ENCODE measurements at places on chromosomes 11 and 22.

- DNase-seq, result no peak
Observed at GRCh38 chr11:97332271-97332670, 942.5 kb downstream of the JRKL start.

DNA sequence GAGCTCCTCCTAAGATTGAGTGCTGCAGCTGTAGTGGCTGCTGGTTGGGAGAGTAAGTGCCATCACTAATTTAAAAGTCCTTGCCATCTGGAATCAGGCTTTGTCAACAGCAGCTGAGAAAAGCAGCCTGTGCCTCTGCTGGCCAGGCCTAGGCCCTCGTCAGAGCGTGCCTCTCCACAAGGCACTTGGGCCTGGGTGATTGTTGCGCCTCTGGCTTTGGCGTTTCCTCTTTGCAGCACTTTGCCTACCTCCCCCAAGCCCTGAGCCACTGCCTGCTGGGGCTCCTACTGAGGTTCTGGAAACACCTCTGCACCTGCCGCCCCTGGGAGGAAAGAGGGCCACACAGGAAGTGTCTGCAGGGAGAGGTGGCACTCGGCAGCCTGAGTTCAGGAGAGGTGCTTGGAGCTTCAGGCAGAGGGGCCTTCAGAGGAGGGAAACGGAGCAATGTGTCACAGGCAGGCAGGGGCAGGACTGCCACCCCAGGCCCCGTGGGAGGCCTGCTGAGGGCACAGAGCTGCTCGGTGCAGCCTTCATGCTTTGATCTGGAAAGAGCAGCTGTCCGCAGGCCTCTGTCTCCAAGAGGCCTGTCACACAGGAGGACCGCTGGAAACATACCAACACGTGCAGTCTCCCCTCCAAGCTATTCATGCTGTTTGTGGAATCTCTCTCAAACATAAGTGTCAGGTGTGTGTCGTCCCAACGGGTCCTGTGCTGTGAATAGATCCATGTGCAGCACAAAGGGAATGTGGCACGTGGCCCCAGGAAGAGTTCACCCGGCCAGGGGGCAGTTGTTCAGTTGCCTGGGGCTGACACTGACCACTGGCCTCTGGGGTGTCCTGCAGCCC, 61.5 kb upstream of the EMID1 start:
- no peak for DNase-seq

DNA sequence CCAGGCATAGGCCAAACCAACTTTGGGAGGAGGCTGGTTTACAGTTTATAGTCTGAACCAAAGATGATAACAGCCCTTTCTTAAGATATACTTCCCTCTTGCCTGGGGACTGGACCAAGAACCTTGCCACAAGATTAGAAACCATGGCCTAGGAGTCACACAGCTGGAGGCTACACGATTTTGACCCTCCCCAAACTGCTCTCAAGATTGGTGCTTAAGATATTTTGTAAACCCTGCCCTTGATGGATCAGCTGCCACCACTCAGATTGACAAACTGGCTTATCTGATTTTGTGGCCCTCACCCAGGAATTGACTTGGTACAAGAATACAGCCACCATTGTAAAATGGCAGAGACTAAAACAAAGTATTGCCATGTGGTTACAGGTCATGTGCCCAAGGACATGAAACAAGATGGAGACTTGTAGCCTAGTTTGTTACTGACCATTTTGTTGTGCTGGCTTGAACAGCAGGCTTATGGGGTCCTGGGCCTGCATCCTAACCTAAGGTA, 17.4 kb upstream of the EI24 start:
- peak; percentile 53 for DNase-seq

DNA sequence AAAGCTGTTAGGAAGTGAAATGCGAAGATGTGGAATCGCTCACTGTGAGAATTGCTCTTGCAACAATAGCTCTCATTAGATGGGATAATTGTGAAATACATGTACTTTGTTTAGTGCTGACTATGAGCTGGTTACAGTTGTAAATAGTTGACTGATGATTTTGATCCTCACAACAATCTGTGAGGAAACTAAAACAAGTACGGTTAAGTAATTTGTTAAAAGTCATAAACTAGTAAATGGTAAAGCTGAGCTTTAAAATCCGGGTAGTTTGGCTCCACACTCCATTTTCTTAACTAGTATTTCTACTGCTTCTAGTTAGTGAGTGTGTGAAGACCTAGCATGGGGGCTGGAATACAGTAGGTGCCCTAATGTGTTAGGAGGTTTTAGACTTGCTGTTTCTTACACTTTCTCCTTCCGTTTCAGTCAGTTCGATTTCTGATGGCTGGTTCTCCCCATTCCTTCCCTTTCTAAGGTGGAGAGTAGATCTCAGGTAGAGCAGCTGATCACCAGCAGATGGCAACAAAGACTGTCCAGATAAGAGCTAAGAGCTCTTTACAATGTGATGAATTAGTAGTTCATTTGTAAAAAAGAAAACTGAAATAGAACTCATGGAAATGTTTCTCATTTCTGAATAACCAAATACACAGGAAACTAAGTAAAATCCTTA, 16.3 kb upstream of the CYP2R1 start:
- DNase-seq, result peak; percentile 70

GRCh38 chr22:19843107-19843856, 11.4 kb downstream of the GNB1L start:
- no peak for DNase-seq

GRCh38 chr11:13324141-13324540, 46.6 kb downstream of the BMAL1 start:
- DNase-seq, result no peak

DNA sequence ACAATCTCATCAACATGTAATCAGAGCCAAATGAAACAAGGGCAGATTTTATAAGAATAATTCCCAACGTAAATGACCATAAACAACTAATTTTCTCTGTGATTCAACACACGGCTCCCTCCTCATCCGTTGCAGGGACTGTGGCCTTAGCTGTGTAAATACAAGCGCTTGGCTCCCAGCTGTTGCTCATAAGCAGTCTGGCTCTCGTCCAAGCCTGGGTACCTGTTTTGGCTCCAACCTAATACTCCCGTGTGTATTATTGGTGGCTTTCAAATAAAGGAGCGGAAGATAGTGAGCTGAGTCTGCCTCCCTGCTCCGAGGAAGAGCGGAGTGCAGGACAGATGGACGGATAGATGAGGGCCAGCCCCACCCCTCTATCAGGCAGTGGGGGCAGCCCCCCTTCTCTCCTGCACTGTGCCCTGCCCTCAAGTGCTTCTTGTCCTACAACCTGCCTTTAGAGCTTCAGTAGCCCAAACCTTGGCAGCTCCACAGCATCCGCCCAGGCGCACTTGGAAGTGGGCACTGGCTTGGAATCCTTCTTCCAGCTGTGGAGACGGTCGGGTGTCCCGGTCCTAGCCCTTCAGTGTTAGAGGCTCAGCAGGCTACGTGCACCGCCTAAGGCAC, 670.9 kb downstream of the BRD1 start:
- DNase-seq, result no peak

DNA sequence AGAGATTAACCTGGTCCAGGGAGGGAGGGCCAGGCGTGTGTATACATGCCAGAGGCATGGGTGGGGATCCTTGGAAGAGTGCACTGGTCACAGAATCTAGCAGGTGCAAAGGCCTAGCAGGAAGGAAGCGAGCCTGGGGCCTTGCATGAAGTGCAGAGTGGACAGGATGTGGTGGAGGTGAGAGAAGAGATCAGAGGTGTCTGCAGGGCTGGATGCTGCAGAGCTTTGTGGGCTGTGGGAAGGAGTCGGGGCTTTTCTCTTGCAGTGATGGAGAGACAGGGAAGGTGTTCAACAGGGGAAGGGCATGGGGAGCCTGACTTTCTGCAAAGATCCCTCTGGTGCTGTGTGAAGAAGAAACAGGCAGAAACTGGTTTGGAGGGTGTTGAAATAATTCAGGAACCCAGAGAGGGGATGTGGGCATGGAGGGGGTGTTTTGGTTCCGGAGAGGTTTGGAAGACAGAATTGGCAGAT, 2.5 kb upstream of the TPST2 start:
- no peak for DNase-seq

- no peak for DNase-seq
Observed at GRCh38 chr22:40976866-40977700, 25.9 kb downstream of the RBX1 start.

GRCh38 chr11:1220941-1221721, 1.7 kb upstream of the MUC5B start:
- DNase-seq, result no peak

GRCh38 chr22:40055143-40055883, 60.6 kb downstream of the FAM83F start:
- DNase-seq, result peak; percentile 43

GRCh38 chr11:64844330-64845128, at the start of gene CDC42BPG:
CDC42BPG (minus strand) TSS chr11:64844653; CDS start chr11:64844569, 84 bp downstream.
- peak; percentile 83 for DNase-seq

DNA sequence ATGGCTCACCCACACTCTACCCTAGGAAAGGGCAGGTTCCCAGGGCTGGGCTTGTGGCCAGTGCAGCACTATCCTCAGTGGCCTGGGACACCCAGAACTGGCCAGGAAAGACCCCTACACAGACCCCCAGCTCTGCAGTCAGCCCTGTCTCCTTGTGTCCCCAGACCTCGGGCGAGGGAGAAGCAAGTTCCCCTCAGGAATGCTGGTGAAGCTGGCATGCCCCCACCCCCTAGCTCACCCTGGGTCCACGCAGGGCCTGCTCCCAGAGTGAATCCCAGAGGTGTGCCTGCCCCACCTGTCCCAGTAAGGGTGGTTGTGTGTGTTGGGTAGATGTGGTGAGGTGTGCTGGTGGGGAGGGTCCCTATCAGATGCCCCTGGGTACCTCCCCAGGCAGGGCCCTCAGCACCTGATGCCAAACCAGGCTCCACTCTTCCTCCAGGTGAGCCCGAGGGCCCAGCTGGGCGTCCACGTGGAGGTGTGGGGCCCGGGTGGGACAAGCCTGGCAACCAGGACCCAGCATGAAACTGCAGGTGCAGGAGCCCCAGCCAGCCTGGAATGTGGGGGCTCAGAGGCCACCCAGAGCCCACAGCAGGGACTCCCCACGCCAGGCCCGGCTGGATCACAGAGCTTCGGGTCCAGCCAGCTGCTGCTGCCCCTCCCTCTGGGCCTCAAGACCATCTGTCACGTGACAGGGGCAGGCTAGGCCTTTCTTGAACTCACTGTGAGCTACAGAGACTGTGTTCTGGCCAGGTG, 48.4 kb upstream of the KCNQ1OT1 start:
- DNase-seq, result no peak

DNA sequence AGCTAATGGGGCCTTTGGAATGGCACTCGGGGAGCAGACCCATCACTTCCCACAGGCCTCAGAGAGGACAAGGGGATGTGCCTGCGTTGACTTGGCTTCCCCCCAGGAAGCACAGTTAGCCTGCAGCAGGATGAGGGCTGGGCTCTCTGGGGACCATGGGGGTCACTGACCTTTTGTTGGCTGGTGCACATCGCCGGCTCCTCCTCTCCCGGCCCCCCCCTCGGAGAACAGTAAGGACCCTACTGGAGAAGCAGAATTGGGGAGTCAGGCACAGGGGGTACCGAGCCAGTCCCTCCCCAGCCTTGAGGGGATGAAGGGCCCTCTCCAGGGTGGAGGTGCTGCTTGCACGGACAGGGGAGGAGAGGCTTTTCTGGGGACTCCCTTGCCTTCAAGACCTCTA, 32.8 kb downstream of the NRXN2 start:
- DNase-seq, result no peak

DNA sequence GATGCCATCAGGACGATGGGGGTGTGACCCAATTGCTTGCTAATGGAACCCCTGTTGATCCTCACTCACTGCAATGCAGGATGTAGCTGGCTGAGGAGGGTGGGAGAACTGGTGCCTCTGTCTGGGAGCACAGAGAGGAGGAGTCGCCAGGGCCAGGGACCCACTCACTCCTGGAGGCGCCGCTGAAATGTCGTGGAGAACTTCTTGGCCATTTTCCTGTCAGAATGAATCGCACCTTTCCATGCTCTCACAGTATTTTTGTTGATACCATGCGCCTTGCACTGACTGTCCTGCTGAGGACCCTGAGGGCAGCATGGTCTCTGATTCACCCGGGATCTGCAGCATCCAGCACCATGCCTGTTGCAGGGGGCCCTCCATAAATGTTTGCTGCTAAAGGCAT, 211.4 kb downstream of the DSCAML1 start:
- DNase-seq, result no peak

- DNase-seq, result no peak
Observed at GRCh38 chr11:11961399-11962028, 46.9 kb downstream of the DKK3 start.

DNA sequence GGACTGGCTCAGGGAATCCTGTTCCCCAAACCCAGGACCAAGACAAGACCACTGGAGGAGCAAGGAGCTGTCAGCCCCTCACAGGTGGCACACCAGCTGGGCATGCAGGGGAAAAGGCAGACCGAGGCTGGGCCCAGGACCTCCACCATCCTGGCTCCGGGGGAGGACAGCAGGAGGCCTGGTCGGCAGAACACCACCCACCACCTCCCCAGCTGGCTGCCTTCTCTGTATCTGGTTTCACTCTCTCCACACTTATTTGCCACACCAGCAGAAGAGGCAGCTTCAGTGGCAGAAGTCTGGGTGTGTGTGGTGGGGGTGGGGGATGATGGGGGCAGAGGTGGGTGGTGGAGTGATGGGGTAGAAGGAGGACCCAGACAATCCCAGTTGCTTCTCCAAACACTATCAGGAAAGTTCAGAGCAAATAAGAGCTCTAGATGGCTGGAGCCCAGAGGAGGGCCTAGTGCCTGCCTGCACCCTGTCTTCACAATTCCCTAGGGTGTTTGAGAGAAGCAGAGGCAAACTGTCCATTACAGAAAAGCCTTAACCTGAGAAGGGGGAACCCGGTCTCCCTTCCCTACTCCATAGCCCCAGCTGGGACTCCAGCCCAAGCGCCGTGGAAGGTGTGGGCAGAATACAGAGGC, 51.9 kb upstream of the CDON start:
- no peak for DNase-seq

DNA sequence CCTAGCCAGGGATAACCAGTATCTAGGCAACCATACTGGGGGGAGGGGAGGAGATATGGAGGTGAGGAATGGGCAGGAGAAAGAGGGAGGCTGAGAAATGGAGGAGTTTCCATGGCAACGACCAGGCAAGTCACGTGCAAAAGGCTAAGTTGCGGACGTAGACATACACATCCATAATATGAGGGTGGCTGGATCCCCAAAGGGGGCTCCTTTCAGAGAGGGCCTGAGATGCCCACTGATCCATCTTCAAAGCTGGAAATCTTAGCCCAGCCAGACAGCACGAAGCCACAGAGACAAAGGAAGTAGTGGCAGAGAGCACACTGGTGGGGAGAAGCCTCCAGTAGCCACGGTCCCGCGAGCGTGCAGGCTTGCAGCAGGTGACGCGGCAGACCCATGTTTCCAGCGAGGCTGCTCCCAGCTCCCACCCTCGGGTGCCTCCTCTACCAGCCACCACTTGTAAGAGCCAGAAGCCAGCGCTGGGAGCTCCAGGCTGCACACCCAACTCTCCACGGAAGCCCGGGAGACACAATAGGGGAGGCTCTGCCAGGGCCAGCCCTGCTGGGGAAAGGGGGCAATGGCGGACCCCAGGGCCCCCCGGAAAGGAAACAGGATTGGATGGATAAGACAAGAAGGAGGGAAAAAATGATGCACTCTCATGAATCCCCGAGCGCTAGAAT, 938 bp downstream of the FXYD6 start:
- no peak for DNase-seq

DNA sequence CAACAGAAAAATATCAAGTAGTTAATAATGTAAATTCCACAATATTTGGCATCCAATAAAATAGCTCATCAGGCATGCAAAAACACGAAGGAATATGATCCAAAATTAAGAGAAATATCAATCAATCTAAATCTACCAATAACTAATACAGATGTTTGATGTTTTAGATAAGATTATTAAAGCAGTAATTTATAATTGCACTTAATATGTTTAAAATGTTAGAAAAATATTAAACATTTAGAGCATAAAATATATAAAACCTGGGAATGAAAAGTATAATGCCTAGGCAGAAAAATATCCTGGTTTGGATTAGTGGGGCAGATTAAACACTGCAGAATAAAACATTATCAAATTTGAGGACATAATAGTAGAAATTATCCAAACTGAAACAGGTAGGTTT, 879.9 kb downstream of the FAM181B start:
- DNase-seq, result no peak
